ENCODE measurements at places on chromosomes 3 and 15.

DNA sequence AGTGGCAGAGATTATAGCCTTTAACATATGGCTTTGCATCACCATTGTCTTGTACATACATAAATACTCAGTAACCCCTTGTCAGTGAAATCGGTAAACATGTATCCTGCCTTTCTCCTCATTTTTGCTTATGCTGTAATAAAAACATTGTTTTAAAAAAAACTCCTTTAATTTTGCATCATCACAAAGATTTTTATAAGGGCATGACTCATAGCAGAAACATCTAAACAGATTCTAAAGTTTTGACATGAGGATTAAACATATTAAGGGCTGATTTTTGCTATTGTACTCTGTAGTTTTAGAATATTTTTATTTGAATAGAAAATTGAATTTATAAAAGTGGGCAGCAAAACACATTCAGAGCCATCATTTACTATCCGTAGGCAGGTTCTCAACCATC, 275.9 kb downstream of the ZIC4 start:
- DNase-seq, result no peak

DNA sequence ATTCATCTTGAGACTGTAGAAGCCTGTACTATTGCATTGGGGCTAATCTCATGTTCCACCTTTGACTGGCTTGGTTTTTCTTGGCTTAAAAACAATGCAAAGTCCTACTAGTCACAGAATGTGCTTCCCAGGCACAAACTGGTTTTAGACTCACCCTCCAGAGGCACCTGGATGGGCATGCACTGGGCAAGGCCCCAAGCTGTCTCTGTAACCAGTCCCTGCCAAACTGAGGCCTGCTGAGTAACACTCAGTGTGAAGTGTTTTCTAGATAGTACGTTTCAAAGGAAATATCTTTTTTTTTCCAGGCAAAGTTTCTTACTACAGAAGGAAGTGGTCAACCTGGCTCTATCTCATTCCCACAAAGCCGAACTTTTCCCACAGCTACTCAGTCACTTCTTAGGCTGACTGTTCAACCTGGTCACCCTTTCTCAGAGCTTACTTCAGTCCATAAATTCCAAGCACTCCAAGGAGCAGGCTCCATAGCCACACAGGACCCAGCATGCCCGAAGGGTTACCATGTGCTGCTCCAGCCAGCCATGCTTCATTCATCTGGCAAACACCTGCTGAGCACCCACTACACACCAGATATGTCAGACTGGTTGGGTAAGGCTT, 57.4 kb downstream of the NPTN start:
- no peak for DNase-seq

DNA sequence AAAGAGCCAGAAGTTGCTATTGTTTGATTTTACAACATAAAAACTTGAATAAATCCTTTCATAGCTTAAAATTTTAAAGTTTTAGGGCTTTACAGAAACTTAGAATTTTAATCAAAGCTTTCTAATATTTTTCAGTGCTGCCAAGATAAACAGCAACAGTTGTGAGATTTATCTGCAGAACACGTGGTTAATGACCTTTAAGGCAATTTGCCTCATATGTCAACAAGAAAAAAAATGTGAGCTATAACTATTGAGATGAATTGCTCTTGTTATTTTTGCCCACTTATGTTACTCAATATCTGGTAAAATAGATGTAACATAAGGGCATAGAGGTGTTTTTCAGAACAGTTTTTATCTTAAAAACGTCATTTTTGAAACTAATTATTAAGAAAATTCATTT, 96.7 kb upstream of the NECTIN3 start:
- no peak for DNase-seq

GRCh38 chr15:49877873-49878521, 241.0 kb downstream of the ATP8B4 start:
- no peak for DNase-seq

DNA sequence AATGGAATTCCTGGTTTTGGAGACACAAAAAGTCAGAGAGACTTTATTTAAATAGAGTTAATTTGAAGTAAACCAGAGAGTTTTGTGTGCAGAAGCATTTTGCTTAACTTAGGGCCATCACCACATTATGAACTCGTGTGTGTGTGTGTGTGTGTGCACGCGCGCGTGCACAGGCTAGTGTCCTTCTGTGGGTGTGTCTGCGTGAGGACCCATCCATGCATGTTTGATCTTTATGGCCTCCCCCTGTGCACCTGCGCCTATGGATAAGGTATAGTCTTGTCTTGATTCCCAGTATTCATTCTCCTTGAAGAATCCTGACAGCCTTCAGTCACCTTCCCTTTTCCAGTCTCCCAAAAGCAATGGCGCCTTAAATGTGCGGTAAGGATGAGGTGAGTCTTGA, 26.0 kb downstream of the MUC20 start:
- no peak for DNase-seq

DNA sequence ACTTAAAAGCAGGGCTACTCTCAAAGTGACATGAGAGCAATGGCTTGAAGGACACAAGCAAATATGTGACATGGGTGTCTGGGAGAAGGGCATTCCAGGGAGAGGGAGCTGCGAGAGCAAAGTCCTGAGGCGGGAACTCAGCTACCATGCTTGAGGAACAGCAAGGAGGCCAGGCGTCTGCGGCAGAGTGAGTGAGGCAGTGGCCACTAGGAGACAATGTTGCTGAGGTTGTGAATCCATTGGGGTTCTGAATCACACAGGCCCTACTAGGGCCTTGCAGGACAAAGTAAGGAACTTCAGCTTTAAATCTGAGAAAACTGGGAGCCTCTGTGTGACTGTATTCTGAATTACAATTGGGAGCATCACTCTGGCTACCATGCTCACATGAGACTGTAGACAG, 94.1 kb upstream of the PRICKLE2 start:
- no peak for DNase-seq

- no peak for DNase-seq
These were observed 293.8 kb downstream of the LRTM1 start for GRCh38 chr3:54634122-54634469.

- DNase-seq, result no peak
These were observed 130.9 kb downstream of the PGPEP1L start for GRCh38 chr15:98876451-98877369.

- DNase-seq, result no peak
These were observed 115.3 kb downstream of the PLCH1 start for GRCh38 chr3:155629556-155629955.

GRCh38 chr3:156551261-156551660, 3.7 kb downstream of the SSR3 start:
- no peak for DNase-seq
